ENCODE measurements at places on chromosomes 1 and 21.

DNA sequence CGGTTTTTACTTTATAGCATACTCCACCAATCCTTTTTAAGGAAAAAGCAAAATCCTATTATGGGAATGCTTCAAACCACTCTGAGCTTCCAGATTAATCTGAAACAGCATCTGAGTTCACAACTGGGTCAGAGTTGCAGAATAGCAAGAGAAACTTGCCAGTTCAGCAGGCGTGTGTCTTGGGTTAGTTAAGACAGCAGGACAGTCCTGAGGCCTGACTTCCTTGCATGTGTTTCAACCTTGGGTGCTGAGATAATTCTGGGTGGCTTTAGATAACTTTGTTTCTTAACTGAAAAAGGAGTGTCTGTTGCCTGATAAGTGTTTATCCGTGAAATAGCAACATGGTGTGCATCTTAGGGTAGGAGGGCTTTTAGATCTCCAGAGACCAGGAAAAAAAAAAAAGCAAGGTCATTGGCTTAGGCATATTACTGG is 169.2 kb downstream of the DHRS3 start:
- DNase-seq, result peak; percentile 41

GRCh38 chr1:25549273-25550154 is 6.1 kb downstream of the LDLRAP1 start:
- peak; percentile 61 for DNase-seq

- DNase-seq, result no peak
Measured at GRCh38 chr1:28062806-28063205, 25.6 kb downstream of the EYA3 start.

GRCh38 chr1:116433275-116434257 is 60.5 kb downstream of the ATP1A1 start:
- DNase-seq, result no peak

DNA sequence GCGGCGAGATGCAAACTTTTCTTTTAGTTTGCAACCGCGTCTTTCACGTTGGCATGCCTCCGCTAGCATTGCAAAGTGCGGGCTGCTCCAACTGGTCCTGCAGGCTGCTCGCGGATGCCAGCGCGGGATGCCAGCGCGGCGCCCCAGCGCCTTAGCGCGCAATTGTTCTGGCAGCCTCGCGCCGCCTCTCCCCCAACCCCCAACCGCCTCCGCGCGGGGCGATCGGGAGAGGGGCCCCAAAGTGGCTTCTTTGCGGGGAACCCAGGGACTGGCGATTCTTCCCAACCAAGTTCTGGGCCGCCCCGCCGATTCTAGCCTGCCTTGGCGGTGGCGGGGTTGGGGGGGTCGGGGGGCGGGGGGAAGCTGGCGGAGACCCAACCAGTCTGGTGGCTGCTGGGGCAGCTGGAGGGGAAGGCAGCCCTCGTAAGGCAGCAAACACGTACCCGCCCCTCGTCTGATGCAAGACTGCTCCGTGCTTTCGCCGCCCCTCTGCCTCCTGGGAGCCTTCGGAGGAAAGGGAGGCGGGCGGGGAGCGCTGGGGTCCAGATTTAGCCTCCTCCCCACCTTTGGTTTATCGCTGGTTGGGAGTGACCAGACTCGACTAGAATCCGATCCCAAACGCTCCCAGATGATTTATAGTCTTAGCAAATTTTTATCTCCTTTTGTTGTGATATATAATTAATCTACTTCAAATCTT is 756 bp downstream of the PHGDH start:
- peak; percentile 13 for DNase-seq

DNA sequence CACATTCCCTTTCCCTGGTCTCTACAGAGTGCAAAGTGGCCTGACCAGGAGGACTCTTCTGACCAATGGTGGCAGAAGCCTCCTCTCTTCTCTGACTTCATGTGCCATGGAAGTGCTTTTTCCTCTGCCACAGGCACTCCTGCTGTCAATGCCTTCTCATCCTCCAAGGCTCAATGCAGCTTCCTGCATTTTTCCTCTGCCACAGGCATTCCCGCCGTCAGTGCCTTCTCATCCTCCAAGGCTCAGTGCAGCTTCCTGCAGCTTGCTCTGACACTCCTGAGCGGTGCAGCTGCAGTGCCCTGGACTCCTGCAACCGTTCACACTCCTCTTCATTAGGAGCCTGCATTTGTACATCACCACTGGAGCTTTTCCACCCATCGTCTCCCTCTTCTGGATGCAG is 4.7 kb upstream of the ADARB1 start:
- no peak for DNase-seq

DNA sequence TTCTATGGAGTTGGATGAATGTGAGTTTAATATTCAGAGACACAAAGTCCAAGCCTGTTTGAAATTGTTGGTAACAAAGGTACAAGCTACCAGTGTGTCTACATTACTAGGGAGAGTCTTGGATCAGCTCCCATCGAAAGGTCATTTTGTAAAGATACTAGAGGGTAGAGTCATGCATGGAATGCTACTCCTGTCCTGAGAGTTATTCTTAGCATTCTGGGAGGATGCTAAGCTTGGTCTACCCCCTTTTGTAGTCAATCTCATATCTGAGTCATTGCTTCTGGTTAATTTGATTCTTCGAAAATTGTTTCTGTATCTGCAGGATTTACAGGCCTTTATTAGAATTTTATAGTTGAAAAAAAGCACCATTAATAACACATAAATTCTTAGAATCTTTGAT is 240.2 kb downstream of the ST6GALNAC3 start:
- no peak for DNase-seq

- no peak for DNase-seq
Measured at GRCh38 chr1:180057883-180058396, 96.7 kb upstream of the QSOX1 start.

DNA sequence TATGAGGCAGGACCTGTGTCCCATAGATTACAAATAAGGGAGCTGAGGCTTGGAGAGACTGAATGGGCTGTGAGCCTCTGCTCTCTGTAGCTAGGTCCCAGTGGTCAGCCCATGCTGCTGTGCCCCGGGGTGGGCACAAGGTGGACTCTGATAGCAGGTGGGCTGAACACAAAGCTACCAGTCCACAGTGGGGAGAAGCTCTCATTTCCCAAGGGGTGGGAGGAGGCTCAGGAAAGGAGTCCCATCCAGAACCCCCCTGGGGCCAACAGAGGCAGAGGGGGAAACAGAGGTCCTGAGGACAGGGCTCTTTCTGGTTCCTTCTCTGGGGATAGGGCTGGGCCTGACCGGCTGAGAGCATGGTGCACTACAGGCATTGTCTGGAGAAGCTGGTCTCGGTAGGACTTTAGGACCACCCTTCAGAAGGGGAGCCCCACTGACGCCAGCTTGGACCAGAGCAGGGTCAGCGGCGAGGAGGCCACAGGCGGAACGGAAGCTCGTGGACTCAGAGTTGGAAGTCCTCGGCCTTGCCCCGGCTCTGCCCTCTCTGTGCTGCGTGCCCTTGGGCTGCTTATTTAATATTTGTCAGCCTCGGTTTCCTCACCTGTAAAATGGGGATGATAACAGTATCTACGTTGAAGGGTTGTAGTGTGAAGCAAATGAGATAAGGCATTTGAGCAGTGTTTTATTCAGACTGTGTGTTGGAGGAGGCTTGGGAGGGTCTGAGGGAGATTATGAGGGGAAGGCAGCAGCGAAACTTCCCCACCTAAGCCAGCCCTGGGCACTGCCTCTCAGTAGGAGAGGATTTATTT is 26.6 kb downstream of the SDE2 start:
- DNase-seq, result no peak

- no peak for DNase-seq
Measured at GRCh38 chr1:1285102-1285571, 4.9 kb downstream of the SCNN1D start.

DNA sequence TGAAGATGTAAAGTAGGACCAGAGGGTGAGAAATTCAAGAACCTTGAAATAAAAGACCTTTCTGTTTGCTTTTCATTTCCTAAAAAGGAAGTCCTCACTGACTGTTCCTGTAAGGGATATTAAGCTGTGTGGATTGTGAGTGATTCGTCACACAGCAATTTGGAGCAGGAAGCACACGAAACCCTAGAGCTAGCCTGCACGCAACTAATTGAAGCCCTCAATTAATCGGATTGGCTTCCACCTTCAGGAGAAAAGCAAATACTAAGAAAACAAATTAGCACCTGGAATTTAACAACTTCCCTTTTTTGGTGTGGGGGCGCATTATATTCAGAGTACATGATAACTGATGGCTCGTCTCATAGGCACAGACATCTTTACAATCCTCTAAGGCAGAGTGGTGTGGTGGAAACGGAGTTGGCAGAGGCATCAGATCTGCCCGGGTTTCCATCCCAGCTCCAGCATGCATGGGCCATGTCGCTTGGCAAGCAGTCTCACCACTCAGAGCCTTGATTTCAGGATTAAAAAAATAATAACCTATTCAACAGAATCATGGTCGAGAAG is 95.2 kb downstream of the KCNJ15 start:
- no peak for DNase-seq

GRCh38 chr1:215863796-215864195 is 296.7 kb downstream of the KCTD3 start:
- no peak for DNase-seq

DNA sequence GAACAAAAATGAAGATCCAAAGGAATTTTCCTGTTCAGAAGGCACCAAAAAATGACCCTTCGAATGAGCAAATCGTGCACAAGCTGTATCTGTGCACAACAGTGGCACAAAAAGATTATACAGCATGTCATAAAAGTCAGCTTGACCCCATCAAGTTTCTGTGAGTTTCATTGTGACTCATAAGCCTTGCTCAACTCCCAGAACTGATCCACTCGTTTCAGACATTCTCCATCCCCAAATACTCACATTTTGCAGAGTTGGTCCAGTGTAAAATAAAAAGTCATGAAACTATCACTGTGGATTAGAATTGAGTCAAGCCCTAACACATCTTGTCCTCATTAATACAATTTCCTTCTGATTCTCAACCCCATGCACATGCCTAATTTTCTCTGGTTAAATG is 174.7 kb upstream of the PKN2 start:
- DNase-seq, result no peak

- no peak for DNase-seq
Measured at GRCh38 chr1:207818971-207819451, 67.2 kb downstream of the CD46 start.

DNA sequence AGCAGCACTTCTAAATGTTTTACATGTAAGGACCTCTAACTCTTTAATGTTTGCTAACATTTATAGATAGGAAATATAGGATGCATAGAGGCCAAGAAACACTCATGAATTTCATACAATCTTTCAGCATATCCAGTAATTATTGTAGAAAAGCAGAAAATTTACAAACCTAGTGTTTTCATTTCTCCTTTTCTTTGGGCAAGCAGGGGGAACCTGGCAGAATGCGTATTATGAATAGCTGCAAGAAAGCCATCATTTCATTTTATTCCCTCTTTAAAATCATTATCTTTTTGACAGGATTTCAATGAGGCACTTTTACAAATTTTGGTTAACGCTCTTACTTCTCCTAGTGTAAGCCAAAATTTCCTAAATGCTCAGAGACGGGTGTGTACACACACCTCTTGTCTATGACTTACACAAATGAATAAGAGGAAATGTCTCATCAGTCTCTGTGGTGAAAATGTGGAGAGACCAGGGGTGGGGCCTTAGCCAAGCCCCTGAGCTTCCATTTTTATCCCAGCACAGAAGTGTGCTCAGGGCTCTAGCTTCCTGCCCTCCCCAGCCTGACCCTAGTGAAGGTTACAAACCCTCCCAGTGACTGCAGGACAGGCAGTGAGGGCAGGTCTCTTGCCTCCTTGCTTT is 91.6 kb downstream of the LRRC8C start:
- DNase-seq, result peak; percentile 56

DNA sequence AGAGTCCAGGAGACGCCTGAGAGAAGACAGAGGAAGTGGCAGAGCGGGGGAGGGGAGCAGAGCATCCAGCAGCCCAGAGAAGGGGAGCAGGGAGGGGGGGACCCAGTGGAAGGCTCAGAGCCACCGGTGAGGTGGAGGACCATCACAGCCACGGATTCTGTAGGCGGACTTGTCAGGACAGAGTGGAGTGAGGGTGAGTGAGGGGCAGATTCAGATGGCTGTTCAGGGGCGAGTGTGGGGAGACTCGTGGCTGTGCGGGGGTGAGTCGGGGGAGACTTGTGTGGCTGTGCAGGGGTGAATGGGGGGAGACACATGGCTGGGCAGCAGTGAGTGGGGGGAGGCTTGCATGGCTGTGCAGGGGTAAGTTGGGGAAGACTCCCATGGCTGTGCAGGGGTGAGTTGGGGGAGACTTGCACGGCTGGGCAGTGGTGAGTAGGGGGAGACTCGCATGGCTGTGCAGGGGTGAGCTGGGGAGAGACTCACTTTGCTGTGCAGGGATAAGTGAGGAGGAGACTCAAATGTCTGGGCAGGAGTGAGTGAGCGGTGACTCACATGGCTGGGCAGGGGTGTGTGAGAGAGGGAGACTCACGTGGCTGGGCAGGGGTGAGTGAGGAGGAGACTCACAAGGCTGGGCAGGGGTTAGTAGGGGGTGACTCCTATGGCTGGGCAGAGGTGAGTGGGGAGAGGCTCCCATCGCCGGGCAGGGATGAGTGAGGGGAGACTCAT is 56.8 kb upstream of the ABCG1 start:
- no peak for DNase-seq

GRCh38 chr1:226589008-226589733 is 40.6 kb downstream of the STUM start:
- DNase-seq, result no peak

DNA sequence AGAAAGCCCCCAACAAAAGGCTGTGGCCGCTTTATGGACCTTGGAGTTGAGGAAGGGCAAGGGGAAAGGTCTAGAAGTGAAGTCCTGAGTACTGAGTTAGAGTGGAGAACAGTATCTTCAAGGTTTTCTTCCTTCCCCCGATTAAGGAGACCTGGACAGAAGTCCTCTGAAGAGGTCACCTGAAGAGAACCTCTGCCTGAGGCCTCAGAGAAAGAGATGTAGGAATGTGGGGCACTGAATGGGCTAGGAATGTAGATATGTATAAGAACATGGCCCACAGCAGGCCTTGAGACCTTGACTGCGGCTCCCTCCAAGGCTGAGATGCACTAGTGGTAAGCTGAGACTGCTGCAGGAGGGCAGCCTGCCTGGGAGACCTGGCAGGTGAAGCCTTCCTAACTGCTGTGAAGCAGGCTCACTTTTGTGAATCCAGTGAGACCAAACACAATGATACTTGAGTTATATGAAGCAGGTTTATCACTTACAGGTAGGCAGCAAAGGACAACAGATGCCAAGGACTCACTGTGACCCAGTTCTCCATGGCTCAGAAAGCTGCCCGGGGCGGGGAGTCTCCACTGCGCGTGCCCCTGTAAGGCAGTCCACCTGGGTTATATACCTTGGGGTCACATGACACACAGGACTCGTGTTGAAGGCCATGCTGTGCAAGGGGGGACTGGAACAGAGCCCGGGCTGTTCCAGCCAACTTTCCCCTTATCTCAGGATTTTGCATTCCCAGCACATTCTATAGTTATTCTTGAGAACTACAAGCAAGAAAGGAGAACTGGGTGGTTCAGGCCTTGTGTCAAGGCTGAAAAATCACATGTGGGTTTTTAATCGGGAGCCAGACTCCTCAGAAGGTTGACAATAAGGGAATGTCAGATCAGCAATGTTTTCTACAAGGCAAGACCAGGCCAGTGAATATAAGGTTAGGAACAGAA is 78.8 kb upstream of the PPM1J start:
- no peak for DNase-seq

DNA sequence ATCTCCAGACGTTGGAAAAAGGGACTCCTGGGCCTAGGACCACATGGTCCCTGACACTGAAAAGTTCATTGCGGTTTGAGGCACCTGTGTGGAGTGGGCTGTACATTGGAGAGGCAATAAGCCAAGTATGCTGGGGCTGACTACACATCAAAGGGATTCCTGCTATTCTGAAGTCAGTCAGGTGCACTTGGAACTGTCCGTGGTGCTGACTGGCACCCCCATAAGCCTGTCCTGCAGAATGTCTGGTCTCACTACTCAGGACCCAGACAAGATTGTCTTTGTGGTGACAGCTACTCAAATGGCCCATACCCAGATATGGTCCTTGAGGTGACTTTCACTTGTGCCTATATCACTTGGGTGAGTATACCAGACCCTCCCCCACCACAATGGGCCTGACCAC is 150.6 kb downstream of the RWDD3 start:
- DNase-seq, result peak; percentile 17

All from CD4-positive, CD25-positive, alpha-beta regulatory T cell (primary cell).